Naive thymus-derived CD8-positive, alpha-beta T cell (primary cell): ENCODE measurements at places on chromosomes 2 and 18.
A peak's percentile ranks its signal among the peaks of the same experiment; 100 is the strongest.

- no peak for DNase-seq
- H3K36me3 ChIP-seq = peaks cover 8% of the 10 kb centered on the region
- H3K4me1 ChIP-seq = peaks cover 2% of the 10 kb centered on the region
- no peaks in the 10 kb centered on the region for H3K27me3 ChIP-seq
Measured at GRCh38 chr2:231384109-231384435, 11.4 kb upstream of the B3GNT7 start.

DNA sequence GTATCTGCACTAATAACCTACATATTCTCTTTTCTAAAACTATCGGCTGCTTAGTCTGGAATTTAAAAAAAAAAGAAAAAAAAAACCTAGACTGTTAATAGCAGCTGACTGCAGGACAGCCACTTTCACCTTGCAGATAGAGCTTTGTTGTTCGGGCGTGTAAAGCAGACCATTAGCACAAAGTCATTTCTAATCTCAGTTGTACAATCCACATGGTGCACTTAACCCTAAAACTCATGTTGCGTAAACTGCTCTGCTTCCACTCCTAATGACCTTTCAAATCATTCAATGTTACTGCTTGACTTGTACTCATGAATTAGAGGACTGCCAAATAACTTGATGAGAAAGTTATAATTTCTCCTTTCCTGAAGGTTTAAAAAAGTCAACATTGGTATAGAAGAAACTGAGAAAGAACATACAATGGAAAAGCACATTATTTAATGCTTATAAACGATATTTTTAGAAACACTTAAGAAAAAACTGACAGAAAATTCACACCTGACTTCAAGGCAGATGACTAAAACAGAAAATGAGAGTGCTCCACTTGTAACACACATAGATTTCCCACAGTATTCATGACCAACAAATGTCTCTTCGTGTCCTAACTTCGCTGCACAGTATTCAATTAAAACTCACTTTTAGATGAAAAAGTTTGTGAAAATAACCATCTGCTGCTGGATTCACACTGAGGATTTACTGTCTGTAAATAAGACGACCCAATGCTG lies 2.6 kb downstream of the CDH2 start:
- no peak for DNase-seq
- no peak overlapping the region for H3K27ac ChIP-seq
- peaks cover 9% of the 10 kb centered on the region for H3K4me1 ChIP-seq

GRCh38 chr2:5409898-5410381 lies 282.2 kb upstream of the SOX11 start:
- no peak for DNase-seq
- no peaks in the 10 kb centered on the region for H3K36me3 ChIP-seq
- no peaks in the 10 kb centered on the region for H3K27me3 ChIP-seq
- H3K27ac ChIP-seq = no peak overlapping the region
- no peaks in the 10 kb centered on the region for H3K4me1 ChIP-seq
- H3K4me3 ChIP-seq = no peak overlapping the region

- no peak overlapping the region for H3K27ac ChIP-seq
- no peaks in the 10 kb centered on the region for H3K27me3 ChIP-seq
- no peak overlapping the region for H3K4me3 ChIP-seq
- no peak for DNase-seq
- H3K36me3 ChIP-seq = no peaks in the 10 kb centered on the region
Measured at GRCh38 chr18:42176599-42176998, 221.6 kb downstream of the PIK3C3 start.

DNA sequence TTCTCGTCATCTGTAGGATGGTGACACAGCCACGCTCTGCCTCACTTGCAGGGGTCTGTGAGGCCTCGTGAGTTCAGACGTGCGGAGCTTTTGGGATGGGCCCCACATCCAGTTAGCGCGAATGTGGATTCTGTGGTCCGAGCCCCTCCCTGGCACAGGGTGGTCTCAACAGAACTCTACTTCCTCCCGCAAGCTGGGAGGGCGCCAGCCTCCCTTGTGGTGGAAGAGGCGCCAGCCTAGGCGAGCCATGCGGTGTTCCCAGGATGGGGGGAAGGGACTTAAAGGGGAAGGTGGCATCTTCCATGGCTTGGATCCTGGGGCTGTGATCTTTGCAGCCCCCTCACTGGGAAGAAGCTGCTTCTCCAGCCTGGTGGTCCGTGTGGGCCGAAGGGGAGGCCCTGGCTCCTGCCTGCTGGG lies 1.4 kb downstream of the SNORC start:
- H3K27ac ChIP-seq = no peak overlapping the region
- H3K36me3 ChIP-seq = no peaks in the 10 kb centered on the region
- no peak for DNase-seq
- H3K4me3 ChIP-seq = no peak overlapping the region

- H3K4me3 ChIP-seq = no peak overlapping the region
- DNase-seq = no peak
- no peaks in the 10 kb centered on the region for H3K36me3 ChIP-seq
Measured at GRCh38 chr18:77151772-77152520, 19.4 kb upstream of the MBP start.

DNA sequence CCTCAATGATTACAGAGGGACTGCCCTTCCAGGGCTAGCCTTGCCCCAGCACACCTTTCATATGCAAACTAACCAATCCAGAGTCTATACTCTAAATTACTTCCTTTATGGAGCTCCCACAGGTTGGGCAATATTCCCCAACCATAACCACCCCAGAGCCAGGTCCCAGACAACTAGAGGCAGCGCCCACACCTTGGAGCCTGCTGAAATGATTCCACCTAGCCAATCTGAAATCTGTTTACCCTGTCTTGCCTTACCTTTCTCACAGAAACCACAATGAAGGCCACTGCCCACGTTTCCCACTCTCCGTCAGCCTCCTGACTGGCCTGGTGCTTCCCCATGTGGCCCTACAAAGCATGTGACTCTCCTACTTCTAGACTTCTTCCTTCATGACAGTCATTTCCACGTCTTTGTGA lies 62.0 kb downstream of the REEP1 start:
- DNase-seq = no peak
- H3K36me3 ChIP-seq = peaks cover 13% of the 10 kb centered on the region
- H3K4me3 ChIP-seq = no peak overlapping the region
- peaks cover 10% of the 10 kb centered on the region for H3K27me3 ChIP-seq

GRCh38 chr2:196337208-196337953 lies 166.0 kb upstream of the STK17B start:
- H3K4me3 ChIP-seq = no peak overlapping the region
- H3K36me3 ChIP-seq = no peaks in the 10 kb centered on the region
- H3K27me3 ChIP-seq = no peaks in the 10 kb centered on the region
- no peaks in the 10 kb centered on the region for H3K4me1 ChIP-seq

GRCh38 chr2:222572751-222573174 lies 83.1 kb downstream of the FARSB start:
- peak overlapping the region; percentile 81 for H3K27ac ChIP-seq
- no peaks in the 10 kb centered on the region for H3K27me3 ChIP-seq
- peaks cover 17% of the 10 kb centered on the region for H3K4me1 ChIP-seq
- no peak overlapping the region for H3K4me3 ChIP-seq

DNA sequence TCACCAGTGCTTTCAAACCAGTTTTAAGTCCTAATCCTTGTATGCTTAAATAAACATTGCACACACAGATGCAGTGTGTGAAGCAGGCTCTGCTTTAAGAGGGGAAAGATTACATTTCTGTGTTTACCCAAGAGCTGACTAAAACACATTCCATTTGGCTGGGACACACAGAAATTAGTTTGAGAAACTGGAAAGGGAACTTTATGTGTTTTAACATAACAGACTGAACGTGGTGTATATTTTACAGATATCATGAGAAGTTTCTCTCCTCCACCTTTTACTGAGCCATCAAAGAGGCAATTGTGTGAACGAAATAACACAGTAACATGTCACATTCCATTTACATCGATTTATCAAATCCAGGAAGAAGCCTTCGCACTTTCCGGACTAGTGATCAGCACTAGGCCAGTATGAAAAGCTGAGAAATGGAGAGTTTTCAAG lies 121.8 kb downstream of the MAIP1 start:
- H3K27me3 ChIP-seq = peaks cover 11% of the 10 kb centered on the region
- no peak for DNase-seq
- H3K27ac ChIP-seq = no peak overlapping the region
- H3K36me3 ChIP-seq = no peaks in the 10 kb centered on the region
- no peaks in the 10 kb centered on the region for H3K4me1 ChIP-seq
- H3K4me3 ChIP-seq = no peak overlapping the region

DNA sequence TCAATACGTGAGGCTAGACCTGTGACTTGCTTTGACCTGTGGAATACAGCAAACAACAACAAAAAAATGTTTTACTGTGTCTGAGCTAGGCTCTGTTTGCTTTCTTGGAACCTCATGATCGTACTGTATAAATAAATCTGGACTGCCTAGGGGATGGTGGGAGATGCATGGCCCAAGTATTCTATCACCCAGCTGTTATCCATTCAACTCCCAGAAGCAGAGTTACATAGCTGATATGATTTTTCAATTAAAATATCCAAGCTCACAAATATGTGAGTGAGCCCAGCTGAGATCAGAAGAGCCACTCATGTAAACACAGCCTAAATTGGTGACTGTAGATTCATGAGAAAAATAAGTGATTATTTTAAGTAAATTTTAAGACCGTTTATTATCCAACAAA lies 154.1 kb upstream of the THUMPD2 start:
- no peak overlapping the region for H3K4me3 ChIP-seq

- no peaks in the 10 kb centered on the region for H3K4me1 ChIP-seq
- H3K27ac ChIP-seq = no peak overlapping the region
- H3K4me3 ChIP-seq = no peak overlapping the region
Measured at GRCh38 chr18:413233-413632, 87.3 kb downstream of the COLEC12 start.

DNA sequence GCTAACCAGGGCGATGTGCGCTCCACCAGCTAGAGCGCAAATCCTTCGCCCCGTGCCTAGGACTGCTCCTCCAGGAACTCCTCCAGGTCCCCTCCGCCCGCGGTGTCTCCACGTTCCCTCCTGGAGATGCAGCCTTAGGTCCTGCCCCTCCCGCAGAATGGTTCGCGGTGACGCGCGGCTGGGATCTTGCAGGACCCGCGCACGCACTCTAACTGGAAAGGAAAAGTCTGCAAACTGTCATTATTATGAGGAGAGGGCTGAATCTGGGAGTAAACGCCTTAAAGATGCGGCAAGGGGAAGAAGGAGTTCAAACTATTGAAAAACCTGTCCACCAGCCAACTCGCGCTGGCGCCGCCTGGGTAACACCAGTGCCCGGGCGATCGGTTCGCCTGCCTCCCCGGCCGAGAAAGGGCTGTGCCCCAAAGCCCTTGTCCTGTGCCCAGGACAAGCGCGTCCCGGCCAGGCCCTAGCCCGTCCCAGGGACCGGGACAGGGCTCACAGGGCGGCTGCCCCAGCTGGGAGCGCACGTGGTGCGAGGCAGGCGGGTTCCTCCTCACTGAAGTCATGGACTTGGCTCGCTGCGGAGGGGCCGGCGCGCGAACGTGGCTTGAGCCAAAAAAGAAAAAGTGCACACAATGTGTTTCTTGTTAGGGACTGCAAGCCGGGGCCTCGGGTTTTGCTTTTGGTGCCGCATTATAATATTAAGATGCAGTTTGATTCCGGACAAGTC lies 5.5 kb upstream of the ID2 start:
- H3K36me3 ChIP-seq = peaks cover 24% of the 10 kb centered on the region
- no peak overlapping the region for H3K27ac ChIP-seq
- no peak for DNase-seq
- no peak overlapping the region for H3K4me3 ChIP-seq

DNA sequence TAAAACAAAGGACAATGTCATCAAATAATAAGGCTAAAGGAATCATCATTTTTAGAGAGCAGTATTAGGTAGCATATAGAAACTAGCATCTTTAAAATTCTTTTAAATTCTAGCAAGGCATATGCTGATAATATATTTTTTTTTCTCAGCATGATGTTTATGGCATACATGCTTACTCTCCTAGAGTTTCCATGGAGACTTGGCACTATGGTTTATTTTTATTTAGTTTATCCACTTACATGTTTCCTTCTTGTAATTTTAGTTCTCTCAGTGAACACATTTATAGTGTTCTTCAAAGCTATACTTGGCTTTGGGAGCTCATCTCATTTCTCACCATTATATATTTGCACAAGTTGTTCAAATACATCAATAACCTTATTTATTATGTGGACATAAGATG lies 413.8 kb upstream of the LINC00305 start:
- no peaks in the 10 kb centered on the region for H3K36me3 ChIP-seq
- H3K27me3 ChIP-seq = no peaks in the 10 kb centered on the region
- no peak for DNase-seq
- H3K4me3 ChIP-seq = no peak overlapping the region

DNA sequence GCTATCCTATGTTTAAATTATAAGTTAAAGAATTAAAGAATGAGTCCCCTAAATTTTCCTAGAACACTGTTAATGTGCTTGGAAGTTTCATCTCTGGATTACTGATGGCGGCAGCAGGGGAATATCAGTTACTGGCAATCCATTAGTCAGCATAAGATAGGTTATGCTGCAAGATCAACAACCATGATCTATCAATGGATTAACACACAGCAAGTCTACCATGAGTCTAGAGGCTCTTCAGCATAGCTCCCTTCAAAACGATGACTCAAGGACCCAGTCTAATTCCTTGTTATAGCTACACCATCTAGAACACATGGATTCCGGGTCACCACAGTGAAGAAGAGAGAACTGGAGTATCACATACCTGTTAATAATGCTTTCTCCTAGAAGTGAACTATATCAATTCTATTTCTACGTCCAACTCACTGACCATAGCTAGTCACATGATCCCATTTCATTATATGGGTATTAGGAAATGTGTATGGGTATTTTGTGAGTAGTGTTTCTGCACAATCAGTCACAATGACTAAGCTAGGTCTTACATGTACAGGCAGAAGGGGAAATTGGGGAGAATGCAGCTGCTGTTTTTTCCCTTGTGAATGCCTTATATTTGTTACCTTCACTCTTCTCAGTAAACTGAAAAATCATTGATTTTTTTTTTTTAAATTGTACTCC lies 108.3 kb upstream of the MAPRE2 start:
- no peaks in the 10 kb centered on the region for H3K4me1 ChIP-seq
- H3K36me3 ChIP-seq = no peaks in the 10 kb centered on the region
- no peak overlapping the region for H3K4me3 ChIP-seq
- H3K27ac ChIP-seq = no peak overlapping the region
- peaks cover 3% of the 10 kb centered on the region for H3K27me3 ChIP-seq
- no peak for DNase-seq

DNA sequence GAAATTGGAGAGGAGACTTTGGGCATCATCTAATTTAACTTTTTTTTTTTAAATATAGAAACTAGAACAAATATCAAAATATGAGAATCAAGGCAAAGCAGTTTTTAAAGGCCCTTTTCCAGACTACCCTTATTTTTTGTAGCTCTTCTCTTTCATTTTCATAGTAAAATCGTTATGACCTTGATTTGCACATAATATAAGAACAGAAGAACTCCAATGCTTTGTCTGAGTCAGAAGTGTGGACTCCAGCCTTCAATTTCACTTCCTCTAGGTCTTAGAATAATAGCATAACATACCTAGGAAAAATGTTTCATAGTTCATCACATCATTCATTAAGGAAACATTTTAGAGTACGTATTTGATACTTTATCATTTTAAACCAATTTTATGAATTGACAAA lies 74.4 kb downstream of the ANKRD12 start:
- peaks cover 5% of the 10 kb centered on the region for H3K4me1 ChIP-seq
- H3K36me3 ChIP-seq = peaks cover under 1% of the 10 kb centered on the region
- H3K27me3 ChIP-seq = no peaks in the 10 kb centered on the region
- H3K4me3 ChIP-seq = no peak overlapping the region
- H3K27ac ChIP-seq = no peak overlapping the region

- no peaks in the 10 kb centered on the region for H3K4me1 ChIP-seq
- DNase-seq = no peak
- H3K4me3 ChIP-seq = no peak overlapping the region
- H3K27ac ChIP-seq = no peak overlapping the region
Measured at GRCh38 chr18:36780748-36781147, 48.1 kb downstream of the TPGS2 start.
